ENCODE measurements at places on chromosomes 2 and 18. TPM values are rescaled to one million over a fixed set of nuclear protein-coding genes. Genes with fewer than 3 reads are reported as not detected.

GRCh38 chr2:120613742-120614571 lies 121.7 kb upstream of the GLI2 start:
- DNase-seq, result no peak

GRCh38 chr18:62018759-62019041 lies 125.9 kb upstream of the RNF152 start:
- no peak for DNase-seq

The CBLN2 gene
- not detected for total RNA-seq

- DNase-seq, result no peak
Measured at GRCh38 chr18:710418-711300, 1.8 kb downstream of the ENOSF1 start.

DNA sequence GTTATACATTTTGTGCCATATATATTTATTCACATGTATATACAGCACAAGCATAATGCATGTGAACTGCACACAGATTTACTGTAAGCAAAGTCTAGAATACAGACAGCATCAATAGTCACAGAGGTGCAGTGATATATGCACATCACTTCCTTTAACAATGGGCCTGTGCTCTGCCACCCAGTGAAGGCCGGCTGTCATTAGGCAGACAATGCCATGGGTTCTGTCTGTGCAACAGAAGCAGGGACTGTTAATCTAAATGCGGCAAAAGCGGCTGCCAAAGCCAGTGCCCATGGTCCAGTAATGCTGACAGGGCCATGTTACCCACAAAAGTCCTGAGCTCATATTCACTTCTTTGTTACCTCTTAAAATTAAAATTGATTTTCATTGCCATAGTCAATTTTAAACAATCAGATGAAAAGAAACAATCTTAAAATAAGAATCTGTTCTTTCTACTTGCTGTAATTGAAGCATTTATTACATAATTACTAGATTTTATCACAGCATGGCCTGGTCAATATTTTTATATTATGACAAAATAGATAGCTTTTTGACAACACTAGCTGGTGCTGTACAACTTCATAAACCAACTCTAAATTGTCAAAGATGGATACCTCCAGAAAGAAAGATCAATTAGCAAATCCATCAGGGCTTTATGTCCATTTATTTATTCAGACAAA lies 232.0 kb downstream of the STK39 start:
- DNase-seq, result no peak

DNA sequence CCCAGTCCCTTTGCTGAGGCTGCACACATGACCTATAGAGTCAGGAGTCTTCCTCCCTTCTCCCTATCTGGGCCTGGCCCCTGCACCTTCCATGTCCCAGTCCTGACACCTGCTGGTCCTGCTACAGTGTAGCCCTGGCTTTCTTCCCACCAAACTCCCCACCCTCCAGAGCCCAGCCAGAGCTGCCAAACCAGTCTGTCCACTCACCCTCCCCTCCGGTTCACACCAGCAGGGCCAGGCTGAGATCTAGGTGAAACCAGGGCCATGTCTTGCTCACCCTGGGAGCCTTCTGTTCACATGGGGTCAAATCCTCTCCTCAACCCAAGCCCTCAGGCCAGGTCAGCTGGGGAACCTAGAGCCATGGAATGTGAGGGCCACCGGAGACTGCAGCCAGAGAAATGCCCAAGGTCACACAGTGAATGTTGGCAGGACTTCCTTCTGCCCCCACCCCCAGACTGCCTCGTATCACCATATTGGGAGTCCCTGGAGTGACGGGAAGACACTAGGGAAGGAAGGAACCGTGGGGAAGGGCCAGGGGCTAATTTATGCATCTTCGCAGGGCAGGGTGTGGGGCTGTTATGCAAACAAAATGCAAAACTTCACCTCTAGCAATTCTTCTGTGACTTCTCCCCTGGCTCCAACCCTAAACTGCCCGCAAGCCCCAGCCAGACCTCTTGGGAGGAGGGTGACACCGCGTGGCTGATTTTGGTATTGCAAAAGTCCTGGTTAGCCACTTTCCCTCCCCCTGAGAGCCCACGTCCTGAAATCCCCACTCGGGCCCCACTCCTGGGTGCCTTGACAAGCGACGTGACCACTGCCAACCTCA lies 14.6 kb downstream of the TNS1 start:
- peak; percentile 50 for DNase-seq

DNA sequence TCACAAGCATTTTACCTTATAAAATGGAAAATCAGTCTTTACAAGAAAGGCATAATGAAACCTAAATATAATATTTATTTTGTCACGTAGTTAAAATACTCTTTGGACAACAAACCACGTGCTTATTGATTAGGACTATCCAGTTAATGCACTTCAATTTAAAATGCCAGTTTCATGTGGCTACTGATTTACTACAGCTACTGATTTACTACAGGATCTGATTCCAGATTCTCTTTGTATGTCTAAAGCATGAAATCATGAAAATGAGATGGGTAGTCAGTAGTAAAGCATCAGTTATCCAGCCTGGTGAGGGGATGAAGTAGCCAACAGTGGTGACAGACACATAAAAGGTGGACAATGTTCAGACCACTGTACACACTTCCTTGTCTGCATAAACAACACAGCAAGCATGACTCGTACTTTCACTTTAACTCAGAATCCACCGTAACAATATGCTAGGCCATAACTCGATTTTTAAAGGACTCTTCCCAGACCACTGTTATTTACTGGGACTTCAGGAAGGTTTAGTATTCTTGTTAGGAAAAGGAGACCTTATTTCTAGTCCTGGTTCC lies 24.9 kb downstream of the ACAA2 start:
- no peak for DNase-seq

The MC2R gene
- total RNA-seq, result not detected

Data from epithelial cell of proximal tubule (primary cell).